ENCODE measurements at places on chromosomes 7 and 10.
A peak's percentile ranks its signal among the peaks of the same experiment; 100 is the strongest.

DNA sequence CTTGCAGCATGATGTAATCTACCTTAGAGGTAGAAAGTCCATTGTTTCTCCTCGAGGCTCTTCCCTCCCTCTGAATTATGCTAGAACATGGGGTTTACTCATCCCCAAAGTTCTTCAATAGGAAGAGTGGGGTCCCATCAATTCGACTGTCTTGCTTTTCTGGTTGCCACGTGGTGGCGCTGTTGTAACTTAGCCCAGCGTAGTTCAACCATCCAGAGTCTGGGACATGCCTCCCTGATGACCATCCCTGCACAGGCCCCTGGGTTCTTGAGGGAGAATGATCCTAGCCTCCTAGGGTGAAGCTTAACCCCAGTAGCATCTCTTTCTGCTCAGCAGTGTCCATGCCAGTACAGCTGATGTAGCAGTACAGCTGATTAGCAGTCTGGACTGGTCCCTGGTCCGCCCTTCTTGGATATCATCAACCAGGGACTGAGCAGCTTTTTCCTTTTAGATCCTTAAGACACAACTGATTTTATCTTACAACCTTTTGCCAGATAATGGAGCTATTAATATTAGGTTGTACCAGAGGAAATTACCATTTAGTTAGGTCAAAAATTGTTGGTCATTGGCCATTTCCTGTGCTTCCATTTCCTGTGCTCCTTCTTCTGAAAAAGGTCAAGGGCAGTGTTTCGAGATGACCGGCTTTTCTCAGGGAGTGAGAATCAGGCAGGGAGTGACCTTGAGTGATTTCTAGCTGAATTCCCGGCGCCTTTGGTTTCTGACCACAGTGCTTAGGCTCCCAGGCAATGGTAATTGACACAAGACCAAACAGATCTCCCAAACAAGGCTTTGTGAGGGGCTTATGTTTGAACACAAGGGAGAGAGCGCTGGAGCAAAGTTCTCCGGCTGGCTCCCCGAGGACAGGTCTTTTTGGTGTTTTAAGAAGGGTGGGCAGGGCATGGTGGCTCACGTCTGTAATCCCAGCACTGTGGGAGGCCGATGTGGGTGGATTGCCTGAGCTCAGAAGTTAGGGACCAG, 65.4 kb downstream of the TACC2 start:
- DNase-seq: peak; percentile 16

DNA sequence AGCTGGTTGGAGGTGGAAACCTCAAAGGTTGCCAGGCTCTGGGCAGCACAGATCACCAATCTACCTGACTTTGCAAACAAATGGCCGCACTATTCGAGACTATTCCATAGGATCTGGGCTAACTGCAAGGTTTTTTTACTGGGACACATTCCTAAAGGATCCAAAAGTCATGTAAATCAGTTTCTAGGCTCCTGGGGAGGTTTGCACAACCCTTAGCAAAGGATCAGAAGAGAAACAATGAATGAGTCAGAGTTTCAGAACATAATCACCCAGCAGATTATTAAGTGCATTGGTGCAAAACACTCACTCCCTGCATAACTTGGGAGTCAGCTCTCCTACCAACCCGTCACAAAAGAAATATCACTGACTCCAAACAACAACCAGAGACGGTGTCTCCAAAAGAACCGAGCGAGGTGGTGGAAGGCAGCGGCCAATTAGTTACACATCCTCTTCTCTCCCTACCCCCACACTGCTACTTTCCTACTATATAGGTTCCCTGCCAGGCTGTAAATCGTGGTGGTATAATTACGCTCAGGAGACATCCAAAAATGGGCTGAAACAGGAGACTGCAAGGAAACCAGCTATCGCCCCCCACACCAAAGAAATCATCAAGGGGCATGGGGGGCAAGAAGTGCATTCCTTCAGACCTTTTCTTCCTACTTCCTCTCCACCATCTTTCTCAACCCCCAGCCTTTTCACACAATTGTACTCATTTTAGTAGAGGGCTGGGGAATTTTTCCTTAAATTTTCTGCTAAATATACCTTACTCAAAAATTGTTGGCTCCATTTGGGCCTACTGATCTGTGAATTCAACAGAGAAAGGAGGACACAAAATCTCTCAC, 3.2 kb downstream of the UBE2H start:
- DNase-seq: peak; percentile 29

- no peak for DNase-seq
Observed at GRCh38 chr7:27888736-27889135, 148.8 kb downstream of the TAX1BP1 start.

- no peak for DNase-seq
Observed at GRCh38 chr7:139384611-139385010, 24.9 kb downstream of the LUC7L2 start.

GRCh38 chr7:131328377-131329175, 900 bp downstream of the MKLN1 start:
- DNase-seq: no peak

GRCh38 chr10:76324283-76324682, 892.9 kb downstream of the LRMDA start:
- no peak for DNase-seq

DNA sequence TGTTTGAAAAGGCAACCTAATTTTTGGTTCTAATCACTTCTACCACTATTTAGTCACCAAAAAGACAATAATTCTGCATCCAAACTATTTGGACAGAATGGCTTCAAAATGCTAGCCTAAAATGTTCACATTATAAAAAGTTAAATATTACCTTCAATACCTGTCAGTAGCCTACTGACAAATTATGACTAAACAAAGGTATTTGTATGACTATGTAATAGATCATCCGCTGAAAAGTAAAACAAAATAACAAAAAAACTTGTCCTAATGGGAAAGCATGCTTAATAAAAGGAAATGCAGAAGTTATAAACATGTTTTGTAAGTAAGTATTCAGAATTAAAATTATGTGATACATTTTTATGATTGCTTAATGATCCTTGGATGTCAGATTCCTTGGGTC, 36.6 kb downstream of the CD36 start:
- no peak for DNase-seq

- DNase-seq: peak; percentile 33
Observed at GRCh38 chr7:36600869-36601530, 123.3 kb downstream of the AOAH start.

GRCh38 chr7:20268824-20269223, 51.6 kb upstream of the MACC1 start:
- DNase-seq: no peak

- DNase-seq: no peak
Observed at GRCh38 chr7:1510780-1511154, 6.6 kb upstream of the INTS1 start.

GRCh38 chr7:80468931-80469714, 42.7 kb downstream of the GNAT3 start:
- DNase-seq: no peak

DNA sequence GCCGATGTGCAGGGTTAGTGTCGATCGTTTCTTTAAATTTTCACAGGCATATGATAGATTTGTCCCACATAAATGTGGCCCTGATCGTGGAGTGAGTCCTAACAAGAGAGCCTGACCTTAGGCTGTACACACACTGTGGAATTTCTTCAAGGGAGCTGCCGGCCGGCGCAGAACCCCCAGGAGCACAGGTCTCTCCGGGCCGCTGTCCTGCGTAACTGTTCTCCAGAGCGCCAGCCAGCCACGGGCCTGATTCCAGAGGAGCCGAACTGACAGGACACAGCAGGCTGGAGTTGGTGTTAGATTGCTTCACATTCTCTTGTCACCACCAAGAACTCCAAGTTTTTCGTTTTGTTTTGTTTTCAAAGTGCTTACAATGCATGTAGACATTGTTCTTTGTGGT, 37.3 kb downstream of the SHH start:
- DNase-seq: no peak

DNA sequence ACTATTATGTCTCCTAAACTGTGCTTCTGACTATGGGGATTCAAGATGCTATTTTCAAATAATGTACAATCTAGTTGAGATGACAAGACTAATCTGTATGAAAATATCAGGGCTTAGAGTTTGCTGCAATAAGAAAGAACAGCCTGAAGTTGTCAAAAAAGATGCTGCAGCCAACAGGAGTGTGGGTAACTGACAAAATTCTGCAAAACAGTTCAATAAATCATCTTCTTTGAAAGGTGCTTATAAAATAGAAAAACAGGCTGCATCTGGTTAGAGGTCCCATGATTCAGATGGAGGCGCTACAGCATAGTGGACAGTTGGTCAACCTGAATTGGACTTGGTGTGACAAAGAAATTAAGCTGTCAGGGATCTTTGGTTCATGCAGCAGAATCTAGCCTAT, 511.0 kb downstream of the XPNPEP1 start:
- no peak for DNase-seq

- DNase-seq: no peak
Observed at GRCh38 chr10:59991661-59992060, 85.3 kb upstream of the CCDC6 start.

GRCh38 chr10:28012990-28013515, 14.2 kb upstream of the ODAD2 start:
- DNase-seq: no peak

DNA sequence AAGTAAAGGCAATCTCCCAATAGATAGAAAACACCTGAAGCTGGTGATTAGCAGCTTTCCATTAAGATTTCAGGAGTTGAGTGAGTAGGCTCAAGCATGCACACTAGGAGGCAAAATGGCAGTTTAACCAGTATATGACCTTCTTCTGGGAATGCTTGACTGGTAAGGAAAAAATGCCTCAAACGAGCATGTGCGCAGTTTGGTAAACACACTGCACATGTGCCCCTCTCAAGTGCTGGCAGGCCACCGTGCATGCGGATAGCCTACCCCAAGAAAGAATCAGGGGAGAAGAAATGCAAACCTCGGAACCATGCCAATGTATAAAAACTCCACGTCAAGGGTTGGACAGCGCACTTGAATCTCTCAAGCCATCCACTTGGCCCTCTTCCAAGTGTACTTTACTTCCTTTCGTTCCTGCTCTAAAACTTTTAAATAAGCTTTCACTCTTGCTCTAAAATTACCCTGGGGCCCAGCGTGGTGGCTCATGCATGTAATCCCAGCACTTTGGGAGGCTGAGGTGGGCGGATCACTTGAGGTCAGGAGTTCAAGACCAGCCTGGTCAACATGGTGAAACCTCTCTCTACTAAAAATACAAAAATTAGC, 98.8 kb upstream of the CDK1 start:
- no peak for DNase-seq

DNA sequence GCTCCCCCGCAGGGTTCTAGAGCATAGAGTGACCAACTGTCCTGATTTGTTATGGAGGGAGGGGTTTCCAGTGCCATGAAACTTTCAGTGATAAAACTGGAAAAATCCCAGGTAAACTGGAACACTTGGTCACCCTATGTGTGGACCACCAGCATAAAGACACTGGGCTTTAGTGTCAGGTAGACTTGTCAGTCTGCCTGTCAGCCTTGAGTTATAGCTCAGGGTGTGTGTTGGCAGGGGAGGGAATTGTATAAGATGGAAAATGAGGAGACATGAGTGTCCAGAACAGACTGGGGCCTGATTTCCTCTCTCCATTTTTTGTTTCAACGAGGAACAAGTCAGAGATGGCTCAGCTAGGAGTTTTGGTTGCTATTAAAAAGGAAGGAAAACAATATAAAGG, 10.2 kb upstream of the EFCAB10 start:
- no peak for DNase-seq

DNA sequence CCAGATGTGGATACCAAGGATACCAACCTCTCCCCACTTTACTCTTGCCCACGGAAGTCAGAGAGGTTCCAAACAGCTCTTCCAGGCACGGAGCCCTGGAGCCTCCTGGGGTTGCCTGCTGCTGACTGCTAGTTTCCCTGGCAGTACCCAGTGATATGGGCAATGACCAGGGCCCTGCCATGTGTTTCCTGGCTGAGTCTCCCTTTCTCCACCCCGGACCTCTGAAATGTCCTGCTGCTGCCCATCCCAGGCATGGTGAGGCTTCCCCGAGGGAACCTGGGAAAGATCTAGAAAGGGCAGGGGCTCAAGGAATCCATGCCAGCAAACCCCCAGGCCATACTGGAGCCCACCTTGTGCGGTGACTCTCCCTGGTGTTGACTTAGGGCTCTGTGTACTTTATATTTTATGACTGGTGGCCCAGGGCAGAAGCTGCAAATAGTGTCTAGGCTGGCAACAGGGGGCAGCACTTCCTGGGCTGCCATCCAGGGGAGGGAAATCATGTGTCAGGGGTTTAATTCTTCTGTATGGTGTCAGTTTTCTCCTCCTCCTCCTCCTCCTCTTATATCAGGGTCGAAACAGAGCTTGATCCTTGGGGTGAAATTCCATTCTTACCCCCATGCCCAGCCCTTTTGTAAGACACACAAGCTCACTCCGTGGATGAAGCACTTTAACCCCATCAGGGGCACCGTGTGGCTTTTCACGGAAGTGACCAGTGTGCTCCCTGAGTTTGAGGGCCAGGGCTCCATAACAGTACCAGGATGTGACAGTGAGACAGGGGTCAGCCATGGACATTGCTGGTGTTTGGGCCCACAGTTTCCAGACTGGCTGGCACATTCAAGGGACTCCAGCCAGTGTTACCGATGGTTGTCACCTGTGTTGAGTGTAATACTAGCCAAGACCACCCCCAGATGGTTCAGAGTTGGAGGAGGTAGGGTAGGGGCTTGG, 62.4 kb upstream of the GDF10 start:
- no peak for DNase-seq

- DNase-seq: no peak
Observed at GRCh38 chr10:130982802-130983201, 328.7 kb downstream of the TCERG1L start.

DNA sequence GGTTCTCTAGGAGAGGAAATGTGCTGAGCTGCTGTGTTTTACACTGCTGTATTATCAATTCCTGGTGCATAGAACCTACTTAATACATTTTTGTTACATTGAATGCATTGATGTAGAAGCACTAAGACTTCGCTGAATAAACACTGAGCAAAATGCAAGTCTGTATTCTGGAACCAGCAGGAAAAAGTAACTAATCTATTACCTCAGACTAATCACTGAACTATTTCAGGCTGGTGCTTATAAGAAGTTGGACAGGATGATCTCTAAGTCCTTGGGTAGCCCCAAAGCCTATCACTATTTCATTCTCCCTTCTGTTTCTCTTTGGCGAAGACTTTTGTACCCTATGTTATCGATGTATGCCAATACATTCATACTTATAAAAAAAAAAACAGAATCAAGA, 87.2 kb upstream of the LRRTM3 start:
- DNase-seq: no peak
